Activated naive CD4-positive, alpha-beta T cell treated with Interleukin-2 at 50 U/mL for 16 hours (primary cell): ENCODE measurements at places on chromosomes 16 and 17.
A peak's percentile ranks its signal among the peaks of the same experiment; 100 is the strongest.

- no peak for DNase-seq
Observed at GRCh38 chr16:18932243-18932987, 6.2 kb upstream of the SMG1 start.

DNA sequence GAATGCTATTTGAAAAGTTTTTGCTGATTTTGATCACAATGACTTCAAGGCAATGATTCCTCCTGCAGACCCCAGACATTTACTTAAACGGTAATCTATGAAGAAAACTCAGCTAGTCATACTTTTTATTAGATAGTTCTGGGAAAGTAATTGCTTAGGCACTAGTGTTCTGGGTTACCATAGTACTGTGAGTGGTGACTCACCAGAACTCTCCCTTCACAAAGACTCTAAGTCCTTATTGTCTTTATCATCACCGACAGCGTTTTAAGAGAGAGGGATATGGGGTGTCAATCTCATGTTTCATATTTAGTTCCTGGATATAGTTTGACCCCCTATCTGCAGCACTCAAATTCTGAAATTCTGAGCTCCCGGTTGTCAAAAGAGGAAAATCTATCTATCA lies 43.0 kb upstream of the CDH8 start:
- no peak for DNase-seq

DNA sequence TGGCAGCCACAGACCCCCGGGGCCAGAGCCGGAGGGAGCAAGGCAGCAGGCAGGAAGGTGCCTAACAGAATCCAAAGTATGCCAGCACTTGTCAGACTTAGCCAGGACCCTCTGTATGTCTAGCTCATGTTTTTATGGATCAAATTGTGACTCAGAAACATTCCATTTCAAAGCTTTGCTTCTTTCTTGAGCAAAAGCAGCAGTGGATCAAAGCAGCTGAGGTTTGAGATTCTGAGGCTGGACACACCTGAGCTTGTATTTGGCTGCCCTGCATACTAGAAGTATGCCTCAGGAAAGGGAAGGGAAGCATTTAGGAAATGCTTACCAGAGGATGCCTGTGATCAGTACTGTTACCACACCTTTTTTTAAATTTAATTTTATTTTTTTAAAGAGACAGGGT lies 5.7 kb upstream of the MYO1C start:
- no peak for DNase-seq

- peak; percentile 67 for DNase-seq
Observed at GRCh38 chr16:80806927-80807340, 2.5 kb upstream of the CDYL2 start.

- no peak for DNase-seq
Observed at GRCh38 chr16:8113843-8114242, 476.5 kb downstream of the TMEM114 start.

- no peak for DNase-seq
Observed at GRCh38 chr16:25426829-25427228, 169.2 kb upstream of the ZKSCAN2 start.

- no peak for DNase-seq
Observed at GRCh38 chr17:4751932-4752331, 12.2 kb upstream of the CXCL16 start.

DNA sequence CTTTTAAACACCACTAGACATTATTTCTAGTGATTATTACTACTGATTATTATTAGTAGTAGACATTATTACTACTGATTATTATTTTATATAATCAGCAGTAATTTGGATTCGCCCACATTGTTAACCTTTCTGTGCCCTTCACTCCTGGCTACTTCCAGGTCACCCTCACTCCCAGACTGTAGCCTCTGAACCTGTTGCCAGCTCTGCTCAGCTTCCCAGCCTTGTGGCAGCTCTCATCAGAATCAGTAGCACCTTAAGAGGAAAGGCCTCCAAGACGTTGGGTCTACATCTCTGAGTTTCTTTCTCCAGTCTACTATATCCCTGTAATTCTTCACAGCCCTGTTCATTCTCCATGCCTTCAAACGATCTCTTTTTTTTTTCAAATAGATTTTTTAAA lies 137.0 kb downstream of the KATNIP start:
- DNase-seq = no peak

GRCh38 chr16:85015481-85016187 lies 4.3 kb upstream of the ZDHHC7 start:
- no peak for DNase-seq

DNA sequence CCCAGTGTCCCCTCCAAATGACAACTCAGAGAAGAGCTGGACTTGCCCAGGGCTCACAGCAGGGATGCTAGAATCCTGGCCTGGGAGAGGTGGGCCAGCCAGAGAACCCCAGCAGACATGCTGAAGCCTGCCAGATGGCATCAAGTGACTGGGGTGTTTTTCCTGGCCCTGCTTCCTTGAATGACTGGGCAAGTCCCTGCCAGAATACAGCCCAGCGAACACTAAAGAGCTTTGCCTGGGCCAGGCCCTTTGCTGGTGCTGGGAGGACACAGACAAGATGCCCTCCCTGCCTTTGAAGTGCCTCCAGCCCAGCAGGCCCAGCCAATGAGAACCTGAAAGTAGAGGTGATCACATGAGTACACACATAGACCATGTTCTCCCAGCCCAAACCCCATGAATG lies 11.5 kb downstream of the ZNF319 start:
- DNase-seq = no peak

- DNase-seq = no peak
Observed at GRCh38 chr16:83579027-83579426, 228.8 kb upstream of the HSBP1 start.

DNA sequence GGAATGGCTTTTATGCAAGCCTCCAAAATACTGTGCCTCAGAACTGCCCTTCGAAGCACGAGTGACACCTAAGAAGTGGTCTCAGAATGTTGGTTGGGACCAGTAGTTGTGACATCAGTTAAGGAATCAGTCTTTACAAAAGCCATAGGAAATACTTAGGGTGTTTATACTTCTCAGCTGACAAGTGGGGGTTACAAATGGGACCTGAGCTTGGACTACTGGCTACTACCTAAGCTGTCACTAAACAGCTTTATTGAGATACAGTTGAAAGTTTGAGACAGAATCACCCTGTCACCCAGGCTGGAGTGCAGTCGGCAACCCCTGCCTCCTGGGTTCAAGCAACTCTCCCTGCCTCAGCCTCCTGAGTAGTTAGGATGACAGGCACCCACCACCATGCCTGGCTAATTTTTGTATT lies 5.0 kb downstream of the RPL19 start:
- no peak for DNase-seq

- peak; percentile 57 for DNase-seq
Observed at GRCh38 chr16:9047689-9048301, 43.6 kb upstream of the HAPSTR1 start.
